ENCODE measurements at places on chromosomes 2 and 18.
A peak's percentile ranks its signal among the peaks of the same experiment; 100 is the strongest.

GRCh38 chr2:63124218-63124617 lies 73.6 kb downstream of the OTX1 start:
- DNase-seq = no peak

GRCh38 chr2:176390276-176391147 lies 121.3 kb downstream of the MTX2 start:
- no peak for DNase-seq

- DNase-seq = no peak
These were observed 210.9 kb upstream of the SP5 start for GRCh38 chr2:170503971-170504809.

DNA sequence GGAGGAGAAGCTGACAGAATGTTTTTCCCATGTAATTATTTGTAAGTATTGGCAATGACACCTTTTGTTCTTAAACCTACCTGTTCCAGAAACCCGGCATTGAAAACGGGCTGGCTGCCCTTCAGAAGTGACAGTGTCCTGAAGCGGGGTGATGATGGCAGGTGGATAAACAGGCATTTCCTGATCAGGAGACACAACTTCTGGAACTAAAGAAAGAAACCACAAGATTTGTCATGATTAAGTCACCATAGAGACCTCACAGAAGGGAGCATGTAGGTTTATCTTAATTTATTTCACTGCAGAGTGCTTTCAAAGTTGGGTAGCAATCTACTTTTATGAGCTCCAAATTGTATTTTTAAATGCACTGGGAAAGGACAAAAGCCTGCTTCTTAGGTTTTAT lies 43.1 kb downstream of the TTN start:
- peak; percentile 33 for DNase-seq

DNA sequence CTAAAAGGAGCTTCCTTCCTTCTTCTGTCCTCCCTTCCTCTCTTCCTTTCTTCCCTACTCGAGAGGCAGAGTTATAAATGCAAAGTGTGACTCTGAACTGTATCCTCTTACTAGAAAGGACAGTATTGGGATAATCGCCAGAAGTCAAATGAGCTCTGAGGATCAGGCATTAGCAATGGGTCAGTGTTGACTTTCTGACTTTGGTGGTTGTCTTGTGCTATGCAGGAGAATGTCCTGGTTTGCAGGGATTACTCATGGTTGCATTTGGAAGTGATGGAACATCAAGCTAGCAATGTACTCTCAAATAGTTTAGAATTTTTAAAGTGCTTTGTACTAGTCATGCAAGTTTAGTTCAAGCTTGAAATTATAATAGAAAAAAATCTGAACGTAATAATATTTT lies 115.6 kb downstream of the TXNL1 start:
- no peak for DNase-seq

GRCh38 chr2:180184506-180184905 lies 177.4 kb upstream of the CWC22 start:
- no peak for DNase-seq

- no peak for DNase-seq
These were observed 126.2 kb upstream of the TMEM200C start for GRCh38 chr18:6021306-6022073.

DNA sequence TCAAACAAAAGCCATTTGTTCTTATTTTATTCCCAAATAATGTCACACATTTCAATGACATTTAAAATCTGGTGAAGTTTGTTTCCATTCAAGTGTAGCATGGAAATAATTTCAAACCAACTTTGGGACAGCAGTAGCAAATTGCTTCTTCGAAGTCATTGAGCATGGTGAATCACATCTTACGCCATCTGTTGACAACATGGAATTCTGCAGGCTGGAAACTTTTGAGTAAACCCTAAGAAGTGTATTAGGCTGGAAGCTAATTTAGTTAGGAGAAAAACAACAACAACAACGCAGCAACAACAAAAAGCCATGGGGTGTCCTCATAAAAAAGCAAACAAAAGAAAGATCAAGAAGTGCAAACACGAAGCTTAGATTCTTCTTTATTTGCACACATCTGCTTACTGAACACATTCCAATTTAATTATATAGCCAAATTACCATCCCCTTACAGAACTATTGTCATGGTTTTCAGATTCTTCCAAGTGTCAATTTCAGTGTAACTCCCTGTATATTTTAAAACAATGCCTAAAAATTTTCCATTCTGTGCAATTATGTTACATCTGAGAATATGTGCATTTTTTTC lies 659.0 kb upstream of the CDH7 start:
- peak; percentile 64 for DNase-seq

DNA sequence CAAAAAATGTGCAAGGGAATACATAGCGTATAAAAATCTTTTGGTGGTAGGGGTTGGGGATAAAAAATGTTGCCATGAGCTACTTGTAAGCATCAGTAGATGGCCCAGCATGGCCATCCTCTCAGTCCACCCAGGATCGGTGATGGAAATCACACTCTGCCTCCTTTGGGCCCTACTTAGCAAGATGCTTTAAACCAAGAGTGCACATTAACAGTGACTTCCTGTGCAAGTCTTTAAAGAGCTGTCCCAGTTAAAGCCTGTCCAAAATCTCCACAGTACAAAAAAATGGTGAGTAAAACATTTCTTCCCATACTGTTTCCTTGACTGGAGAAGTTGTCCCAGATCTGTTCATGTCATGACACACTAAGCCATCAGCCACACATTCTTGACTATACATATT lies 18.0 kb downstream of the ANKRD44 start:
- no peak for DNase-seq

DNA sequence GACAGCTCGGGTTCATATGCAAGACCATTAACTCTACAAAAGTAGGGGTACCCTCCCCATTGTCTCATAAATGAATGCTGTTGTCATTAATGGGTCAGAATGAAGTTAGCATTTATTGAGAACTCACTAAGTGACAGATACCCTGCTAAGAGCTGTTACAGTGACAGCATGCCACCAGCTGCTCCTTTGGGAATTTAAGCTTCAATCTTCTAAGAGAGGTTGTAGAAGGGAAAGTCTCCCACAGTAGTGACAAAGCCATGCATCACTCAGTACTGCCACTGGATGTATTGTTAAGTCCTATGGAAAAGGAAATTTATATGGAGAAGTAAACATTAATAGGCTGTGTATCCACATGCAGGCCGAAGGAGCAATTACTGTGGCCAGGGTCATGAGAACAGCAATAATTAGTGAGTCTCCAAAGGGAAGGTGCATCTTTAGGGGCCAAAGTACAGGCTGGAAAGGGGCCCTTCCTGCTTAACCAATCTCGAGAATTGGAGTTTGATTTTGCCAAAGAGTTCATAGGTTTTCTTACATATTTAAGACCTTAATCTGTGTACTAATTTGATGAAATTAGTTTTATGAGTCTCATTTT lies 64.5 kb upstream of the FAM124B start:
- no peak for DNase-seq

DNA sequence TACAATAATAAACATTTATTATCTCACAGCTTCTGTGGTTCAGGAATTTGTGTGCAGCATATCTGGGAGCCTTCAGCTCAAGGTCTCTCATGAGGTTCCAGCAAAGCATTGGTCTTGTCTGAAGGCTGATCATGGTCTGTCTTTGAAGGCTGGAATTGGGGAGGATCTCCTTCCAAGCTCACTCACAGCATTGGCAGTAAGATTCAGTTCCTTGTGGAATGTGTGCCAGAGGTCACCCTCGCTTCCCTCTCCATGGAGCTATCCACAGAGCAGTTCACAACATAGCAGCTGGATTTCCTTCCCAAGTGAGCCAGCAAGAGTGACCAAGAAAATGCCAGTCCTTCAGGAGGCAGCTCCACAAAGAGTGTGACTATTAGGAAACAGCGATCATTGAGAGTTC lies 202.2 kb upstream of the ST6GAL2 start:
- DNase-seq = no peak

GRCh38 chr2:51619961-51620360 lies 588.0 kb upstream of the NRXN1 start:
- no peak for DNase-seq

DNA sequence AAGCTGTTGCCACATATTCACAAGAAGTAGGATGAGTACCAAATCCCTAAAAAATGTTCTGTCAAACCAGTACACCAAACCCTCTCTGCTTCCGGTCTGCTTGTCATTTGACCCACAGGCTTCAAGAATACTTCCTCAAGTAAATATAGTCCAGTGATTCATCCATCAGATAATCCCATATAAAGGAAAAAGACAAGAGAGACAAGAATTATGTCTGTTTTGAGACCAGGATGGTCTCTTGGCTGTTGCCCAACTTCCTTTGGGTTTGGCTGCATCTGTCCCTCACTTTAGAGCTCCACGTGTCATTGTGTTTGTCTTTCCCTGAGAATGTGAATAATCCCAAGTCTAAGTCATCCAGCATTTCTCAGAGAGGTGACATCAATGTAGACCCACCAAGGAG lies 91.5 kb upstream of the NRP2 start:
- no peak for DNase-seq

- DNase-seq = no peak
These were observed 9.0 kb upstream of the CDK15 start for GRCh38 chr2:201797175-201797840.

GRCh38 chr2:160157861-160158829 lies 41.9 kb downstream of the ITGB6 start:
- DNase-seq = no peak

DNA sequence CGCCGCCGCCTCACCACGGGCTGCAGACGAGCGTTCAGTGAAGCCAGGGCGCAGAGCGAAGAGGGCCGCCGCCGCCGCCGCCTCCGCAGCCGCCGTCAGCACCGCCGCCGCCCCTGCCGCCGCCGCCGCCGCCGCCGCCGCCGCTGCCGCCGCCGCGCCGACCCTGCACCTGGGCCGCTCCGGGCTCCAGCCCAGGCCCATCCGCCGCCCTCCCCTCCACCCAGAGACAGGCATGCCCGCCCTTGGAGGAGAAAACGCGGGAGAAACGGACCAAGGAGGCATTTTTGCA lies 3.0 kb downstream of the POU3F3 start:
- no peak for DNase-seq

GRCh38 chr2:229714080-229714735 lies at the start of gene DNER:
Gene DNER, minus strand, starts transcription at chr2:229714555. Its CDS starts 132 bp downstream, at chr2:229714423.
- DNase-seq = no peak

GRCh38 chr2:169012812-169013627 lies 18.1 kb downstream of the ABCB11 start:
- DNase-seq = no peak

GRCh38 chr2:65027616-65028244 lies 28.5 kb upstream of the CEP68 start:
- DNase-seq = no peak

- DNase-seq = no peak
These were observed 2.8 kb upstream of the PUM2 start for GRCh38 chr2:20353241-20353992.

- no peak for DNase-seq
These were observed 24.1 kb downstream of the RMND5A start for GRCh38 chr2:86744152-86744551.

GRCh38 chr2:16138811-16139662 lies 198.7 kb downstream of the MYCN start:
- no peak for DNase-seq

- DNase-seq = no peak
These were observed 678.9 kb upstream of the FANCL start for GRCh38 chr2:58920001-58920400.

- DNase-seq = no peak
These were observed 25.5 kb downstream of the TCF7L1 start for GRCh38 chr2:85158559-85159273.

GRCh38 chr2:144516411-144516980 lies 3.4 kb downstream of the ZEB2 start:
- DNase-seq = no peak

DNA sequence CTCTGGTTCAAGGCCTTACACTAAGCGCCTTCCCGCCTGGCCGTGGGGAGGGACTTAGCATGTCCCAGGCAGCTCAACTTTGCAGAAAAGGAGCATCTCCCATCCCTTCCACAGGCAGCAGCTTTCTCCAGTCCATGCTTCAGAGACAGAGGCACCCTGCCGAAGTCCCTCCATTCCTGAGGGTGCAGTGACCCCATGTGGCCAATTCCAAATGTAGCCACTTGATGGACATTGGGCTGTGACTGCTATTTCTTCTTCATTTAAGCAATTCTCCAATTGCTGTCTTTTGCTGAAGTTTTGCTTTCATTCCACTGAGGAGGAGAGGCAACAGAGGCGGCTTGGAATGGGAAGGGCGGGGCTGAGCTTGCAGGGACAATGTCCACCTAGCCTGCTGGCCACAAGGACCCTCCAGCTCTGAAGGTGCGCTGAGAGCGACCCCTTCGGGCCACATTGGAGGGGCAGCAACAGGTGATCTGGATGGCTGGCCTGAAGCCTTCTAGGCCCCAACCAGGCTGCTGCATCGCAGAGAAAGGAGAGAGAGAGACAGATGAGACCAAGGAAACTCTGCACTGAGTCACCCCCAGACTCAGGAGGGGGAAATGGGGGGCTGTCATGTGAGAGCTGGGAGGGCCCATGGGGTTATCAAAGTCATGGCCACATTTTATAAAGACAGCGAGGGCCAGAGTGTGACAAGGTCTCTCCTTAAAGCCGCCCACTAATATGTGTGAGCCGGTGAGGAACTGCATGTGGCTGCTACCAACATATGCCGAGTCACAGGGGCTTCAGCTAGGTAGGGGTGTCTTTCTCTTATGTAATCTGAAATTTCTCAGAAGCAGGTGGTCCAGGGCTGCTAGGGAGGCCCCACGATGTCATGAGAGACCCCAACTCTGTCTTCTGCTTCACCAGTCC lies 61.3 kb downstream of the LONRF2 start:
- peak; percentile 34 for DNase-seq

DNA sequence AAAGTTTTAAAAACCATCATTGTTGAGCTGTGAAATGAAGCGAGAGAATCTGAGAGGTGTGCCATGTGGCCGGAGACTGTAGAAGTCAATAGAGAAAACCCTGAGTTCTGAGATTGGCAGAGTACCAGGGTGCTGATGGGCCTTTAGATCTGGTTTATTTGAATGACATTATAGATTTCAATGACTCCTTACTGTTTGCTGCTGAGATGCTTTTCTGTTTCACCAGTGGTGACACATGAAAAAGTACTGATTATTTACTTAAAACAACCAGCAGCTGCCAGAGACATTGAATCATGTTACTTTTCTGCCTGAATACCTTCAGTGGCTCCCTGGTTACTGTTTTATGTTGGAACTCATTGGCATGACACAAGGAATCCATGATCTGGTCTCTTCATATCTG lies 602.7 kb upstream of the ZNF804A start:
- DNase-seq = peak; percentile 12

All from RKO (cell line).